ENCODE measurements at places on chromosomes 13 and 19. TPM values are rescaled to one million over a fixed set of nuclear protein-coding genes. Genes with fewer than 3 reads are reported as not detected.

DNA sequence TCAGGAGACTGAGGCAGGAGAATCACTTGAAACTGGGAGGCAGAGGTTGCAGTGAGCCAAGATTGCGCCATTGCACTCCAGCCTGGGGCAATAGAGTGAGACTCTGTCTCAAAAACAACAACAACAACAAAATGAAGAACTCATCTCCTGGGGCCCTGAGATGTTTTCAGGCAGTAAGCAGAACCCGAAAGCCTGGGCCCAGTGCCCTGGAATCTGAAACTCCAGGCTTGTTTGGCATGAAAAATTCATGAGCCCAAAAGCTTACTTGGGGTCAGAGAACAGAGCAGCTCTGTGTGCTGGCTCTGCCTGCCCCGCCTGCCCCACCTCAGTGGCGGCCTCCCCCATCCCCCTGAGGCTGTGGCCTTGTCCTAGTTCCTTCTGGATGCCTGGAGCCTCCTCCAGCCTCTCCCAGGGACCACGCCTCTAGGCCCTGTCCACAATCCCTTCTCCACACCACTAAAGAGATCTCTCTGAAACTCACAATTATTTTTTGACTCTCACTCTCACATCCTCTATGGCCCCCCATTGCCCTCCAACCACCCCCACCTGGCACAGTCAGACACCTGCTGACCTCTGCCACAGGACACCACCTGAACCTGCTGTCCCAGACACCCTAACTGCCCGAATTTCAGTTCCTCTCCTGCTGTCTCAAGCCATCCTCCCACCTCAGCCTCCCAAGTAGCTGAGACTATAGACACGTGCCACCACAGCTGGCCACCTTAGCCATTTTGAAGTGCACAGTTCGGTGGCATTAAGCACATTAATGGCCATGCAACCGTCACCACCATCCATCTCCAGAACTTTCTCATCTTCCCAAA, 6.9 kb upstream of the AP1M2 start:
- peak; percentile 84 for DNase-seq

GRCh38 chr13:100235311-100235901, 146.5 kb downstream of the PCCA start:
- peak; percentile 75 for DNase-seq

DNA sequence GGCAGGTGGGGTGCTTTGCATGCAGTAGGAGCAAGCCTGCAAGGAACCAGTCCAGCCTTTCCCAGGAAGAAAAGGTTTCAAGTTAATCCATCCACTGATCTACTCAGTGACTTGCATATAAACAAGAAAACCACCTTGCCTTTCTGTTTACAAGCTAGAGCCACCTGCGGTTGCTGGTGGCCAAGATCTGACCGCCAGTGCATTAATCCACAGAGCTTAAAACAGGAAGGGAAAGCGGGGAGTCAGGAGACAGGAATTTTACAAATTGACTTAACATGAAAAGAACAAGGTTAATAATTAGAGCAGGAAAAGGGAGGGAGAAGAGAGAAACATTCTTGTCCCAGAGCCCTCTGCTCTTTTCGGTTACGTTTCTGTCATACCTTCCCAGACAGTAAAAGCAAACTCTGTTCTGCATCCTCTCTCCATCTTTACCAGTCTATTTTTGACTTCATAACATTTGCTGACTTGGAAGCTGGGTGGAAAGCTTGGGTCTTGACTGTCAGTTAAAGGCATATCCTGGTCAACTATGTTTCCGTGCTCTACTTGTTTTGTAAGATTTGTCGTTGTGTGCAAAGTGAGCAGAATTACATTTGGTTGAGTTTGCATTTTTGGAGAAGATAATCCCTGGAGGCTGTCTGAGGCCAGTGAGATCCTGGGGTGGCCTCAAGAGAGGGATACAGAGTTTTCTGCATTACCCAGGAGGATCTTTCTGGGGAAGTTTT, 760.6 kb downstream of the EFNB2 start:
- DNase-seq, result no peak

GRCh38 chr19:18995804-18996241, 37.5 kb downstream of the SUGP2 start:
- peak; percentile 81 for DNase-seq

NRTN gene
- 4.8 TPM for total RNA-seq

GRCh38 chr19:47444388-47444821, 25.1 kb upstream of the MEIS3 start:
- no peak for DNase-seq

HSPH1 gene
- total RNA-seq, result 206 TPM

ZNF600 gene
- total RNA-seq, result 3.0 TPM

GRCh38 chr19:16141043-16141442, 2.4 kb upstream of the HSH2D start:
- no peak for DNase-seq

OCEL1 gene
- 4.6 TPM for total RNA-seq

FAM124A gene
- total RNA-seq, result 7.1 TPM

DNA sequence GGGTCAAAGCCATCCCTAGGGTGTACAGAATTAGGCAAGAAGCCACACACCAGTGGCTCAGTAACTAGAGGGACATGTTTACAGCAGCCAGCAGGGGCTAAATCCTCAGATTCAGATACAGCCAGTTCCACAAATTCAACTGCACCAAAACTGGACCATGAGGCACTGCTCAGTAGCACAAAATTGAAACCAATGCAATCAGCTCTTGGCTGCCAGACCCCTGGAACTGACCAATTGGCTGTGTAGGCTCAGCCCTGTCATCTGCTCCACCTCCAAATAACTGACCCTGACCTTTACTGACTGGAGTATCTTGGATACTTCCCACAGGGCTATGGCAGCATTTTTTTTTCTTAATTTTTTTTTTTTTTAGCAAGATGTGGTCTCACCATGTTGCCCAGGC, 226.5 kb downstream of the FOXO1 start:
- DNase-seq, result peak; percentile 20

DNA sequence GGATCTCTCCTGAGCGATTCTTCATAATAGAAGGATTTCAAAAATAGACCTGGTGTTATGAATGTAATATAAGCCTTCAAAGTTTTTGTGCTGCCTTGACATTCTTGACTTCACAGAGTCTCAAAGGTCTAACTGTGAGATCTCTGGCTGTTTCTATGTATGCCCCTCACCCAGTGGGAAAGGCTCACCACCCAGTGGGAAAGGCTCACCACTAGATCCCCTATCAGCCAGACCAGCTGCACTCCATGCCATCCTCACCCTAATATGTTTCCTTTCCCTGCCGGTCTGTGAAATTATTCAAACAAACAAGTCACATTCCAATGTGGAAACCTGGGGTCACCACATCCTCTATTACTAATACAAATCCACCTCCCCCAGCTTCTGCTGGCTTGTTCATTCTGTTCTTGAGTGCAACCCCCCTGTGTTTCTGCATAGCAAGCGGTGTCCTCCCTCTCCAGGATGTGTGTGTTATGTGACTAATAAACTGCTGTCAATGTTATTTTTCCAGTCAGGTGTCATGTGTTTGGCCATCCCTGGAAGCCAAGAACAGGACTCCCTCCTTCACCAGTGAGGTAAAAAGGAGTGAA, 13.8 kb upstream of the SLITRK1 start:
- DNase-seq, result no peak

GPC6 gene
- total RNA-seq, result 6.6 TPM

NLRP7 gene
- 0.13 TPM for total RNA-seq

CYP2F1 gene
- total RNA-seq, result not detected

DNA sequence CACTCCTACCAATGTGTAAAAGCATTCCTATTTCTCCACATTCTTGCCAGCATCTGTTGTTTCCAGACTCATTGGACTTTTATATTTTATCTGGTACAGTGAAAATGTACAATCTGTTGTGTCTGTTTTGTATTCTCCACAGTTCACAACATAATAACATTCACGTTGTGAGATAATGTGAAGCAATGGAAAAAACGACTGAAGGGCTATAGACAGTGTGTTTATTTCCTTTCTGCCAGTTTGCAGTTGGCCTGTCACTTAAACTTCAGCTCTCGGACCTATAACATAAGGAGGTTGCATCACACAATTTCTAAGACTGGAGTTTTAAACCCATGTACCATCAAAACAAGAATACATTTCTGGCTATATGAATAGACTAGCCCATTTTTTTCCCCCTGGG, 965.5 kb upstream of the ATXN8OS start:
- no peak for DNase-seq

AP2S1 gene
- 183 TPM for total RNA-seq

TMEM86B gene
- 0.21 TPM for total RNA-seq

DNA sequence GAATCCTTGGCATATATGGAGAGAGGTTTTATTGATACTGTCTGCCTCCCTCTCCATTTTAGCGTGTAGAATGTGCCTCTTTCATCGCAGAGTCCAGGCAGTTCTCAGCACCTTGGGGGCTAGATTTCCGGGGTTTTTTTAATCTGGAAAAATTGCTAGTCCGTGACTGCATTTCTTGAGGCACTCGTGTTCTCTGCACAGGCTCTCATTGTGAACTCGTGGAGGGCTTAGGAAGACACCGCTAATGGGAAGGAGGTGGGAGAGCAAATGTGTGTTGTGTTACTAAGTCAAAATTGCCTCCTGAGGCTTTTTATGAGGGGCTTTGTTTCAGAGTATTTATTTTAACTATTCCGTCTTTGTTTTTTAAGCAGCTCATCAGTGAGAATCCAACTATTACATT, 10.1 kb downstream of the ING1 start:
- DNase-seq, result peak; percentile 52

ZNF587 gene
- total RNA-seq, result 13.2 TPM

GRCh38 chr19:47232422-47233211, 1.6 kb upstream of the BBC3 start:
- DNase-seq, result no peak

CEACAM6 gene
- not detected for total RNA-seq

ZBTB32 gene
- total RNA-seq, result not detected

DNA sequence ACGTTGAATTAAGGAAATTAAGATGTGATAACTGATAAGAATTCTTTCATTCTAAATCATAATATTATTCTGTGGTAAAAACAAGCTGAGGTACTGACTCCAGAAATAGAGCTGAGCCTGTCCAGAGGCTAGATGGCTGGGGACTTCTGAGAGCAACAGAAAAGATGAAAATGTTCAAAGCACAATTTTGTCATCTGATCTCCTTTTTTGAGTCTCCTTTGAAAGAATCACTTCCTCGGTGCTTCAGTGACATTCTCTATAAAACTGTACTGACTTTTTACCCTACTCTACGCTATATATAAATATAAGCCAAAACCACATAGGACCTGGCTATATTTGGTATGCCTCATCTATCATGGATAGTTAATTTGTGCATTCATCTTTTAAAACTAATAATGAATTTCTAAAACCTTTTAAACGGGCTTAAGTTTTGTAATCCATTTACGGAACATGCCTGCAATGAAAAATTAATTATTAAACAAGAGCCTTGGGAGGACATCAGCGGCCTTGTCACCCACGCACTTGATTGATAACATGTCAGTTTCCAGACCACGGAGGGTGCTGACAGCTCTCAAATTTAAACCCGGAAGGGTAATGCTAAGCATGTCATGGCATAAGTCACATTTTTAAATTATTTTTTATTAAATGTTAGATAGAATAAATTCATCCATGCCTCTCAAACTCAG, 235.5 kb downstream of the PCDH9 start:
- no peak for DNase-seq

DNA sequence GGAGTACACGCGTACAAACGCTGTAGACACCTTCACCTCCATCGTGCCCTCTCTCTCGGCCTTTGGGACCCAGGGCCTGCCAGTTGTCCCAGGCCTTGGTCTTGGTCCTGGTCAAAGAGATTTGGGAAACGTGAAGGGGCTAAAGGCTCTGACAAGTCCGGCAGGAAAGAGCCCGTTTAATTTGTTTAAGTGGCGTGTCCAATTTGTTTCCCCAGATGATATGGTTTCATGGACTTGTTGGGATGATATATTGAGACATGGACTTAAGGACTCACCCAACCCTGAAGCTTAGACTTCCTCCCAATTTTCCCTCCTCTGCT, 2.7 kb downstream of the CLEC11A start:
- no peak for DNase-seq

GRCh38 chr19:57803265-57803593, 11.5 kb downstream of the ZNF552 start:
- DNase-seq, result no peak

WTIP gene
- total RNA-seq, result 10.8 TPM
